ENCODE measurements at places on chromosomes 4 and X.

GRCh38 chrX:13293700-13294099 is 26.2 kb downstream of the ATXN3L start:
- no peak for DNase-seq

GRCh38 chr4:184385705-184386141 is 88.6 kb downstream of the IRF2 start:
- no peak for DNase-seq

DNA sequence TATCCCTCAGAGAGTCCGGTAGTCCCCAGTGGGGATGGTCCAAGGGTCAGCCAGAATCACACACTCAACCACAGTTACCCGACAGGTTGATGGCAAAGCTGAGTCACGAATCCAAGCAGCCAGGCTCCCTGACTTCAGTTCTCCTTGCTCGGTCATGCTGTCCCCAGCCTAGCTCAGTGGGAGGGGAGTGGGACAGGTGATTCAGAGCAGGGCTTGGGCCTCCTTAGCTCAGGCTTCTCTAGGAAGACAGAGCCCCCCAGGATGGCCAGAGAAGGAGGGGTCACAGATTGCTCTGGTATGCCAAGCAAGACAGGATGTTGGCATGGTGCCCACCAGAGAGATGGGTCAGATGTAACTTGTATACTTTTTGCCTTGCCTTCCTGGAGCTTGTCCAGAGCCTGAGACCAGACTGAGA is 66.5 kb downstream of the EFNB1 start:
- no peak for DNase-seq

DNA sequence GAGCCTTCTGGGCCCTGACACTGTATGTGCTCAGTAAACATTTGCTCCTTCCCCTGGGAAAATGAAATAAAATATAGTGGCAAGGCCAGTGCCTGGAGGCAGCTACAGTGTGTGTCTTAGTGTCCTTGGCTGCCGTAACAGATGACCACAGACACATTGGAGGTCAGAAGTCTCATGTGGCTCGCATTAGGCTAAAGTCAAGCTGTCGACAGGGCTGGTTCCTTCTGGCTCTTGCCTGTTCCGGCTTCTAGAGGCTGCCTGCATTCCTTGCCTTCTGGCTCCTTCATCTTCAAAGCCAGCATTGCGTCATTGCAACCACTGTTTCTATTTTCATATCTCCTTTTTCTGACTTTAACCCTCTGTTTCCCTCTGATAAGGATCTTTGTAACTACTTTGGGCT is 83.6 kb upstream of the STX18 start:
- DNase-seq, result no peak

DNA sequence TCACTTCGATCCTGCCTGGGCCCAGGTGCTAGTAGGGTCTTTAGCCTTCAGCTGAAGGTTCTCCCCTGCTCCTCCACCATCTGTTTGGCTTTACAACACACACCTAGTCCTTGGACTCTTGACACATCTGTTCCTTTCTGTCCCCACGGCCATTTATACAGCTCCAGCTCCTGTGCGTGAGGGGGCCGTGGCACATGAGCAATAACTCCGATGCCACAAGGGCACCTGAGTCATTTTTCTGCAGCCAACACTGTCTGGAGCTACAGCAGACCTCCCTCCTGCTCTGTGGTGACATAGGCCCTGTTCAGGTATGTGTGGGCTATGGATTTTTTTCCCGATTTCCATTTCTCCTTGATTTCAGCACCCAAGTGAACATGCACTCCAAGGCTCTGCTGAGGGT is 44.7 kb upstream of the BCOR start:
- no peak for DNase-seq

DNA sequence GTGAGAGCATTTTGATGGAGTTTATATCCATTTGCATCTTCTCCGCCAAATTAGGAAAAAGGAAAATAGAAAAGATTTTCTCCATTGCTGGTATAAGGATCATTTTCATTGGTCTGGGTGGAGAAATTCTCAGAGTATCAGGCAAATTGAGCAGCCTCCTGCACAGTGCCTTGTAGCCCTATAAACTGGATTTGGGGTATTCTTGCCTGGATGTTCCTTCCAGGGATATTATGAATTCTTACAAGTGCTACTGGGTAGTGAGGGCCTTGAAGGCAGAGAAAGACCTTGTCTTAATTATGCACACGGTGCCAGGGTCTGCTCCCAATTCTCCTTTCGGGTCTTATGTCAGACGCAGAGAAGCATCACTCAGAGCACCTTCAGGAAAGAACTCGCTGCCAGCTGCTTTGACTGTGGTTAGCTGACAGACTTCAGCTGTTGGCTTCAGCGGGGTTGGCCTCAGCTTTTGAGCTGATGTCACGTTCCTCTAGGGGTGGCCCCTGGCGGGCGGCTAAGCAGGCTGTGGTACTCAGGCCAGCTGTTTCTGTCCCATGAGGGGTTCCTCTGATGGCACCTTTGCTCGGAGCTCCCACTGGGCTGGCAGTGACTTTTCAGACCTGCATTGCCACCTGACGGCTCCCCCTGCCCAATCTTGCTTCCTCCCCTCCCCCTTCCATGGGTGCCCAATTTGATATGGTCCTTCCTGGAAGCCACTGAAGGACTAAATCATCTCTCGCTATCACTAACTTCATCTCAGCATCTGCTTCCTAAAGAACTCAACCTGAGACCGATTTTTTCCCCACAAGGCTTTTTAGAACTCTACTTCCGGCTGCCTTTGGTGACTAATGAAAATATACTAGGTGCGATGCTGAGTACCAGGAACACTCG is 519.5 kb downstream of the BCOR start:
- peak; percentile 7 for DNase-seq

DNA sequence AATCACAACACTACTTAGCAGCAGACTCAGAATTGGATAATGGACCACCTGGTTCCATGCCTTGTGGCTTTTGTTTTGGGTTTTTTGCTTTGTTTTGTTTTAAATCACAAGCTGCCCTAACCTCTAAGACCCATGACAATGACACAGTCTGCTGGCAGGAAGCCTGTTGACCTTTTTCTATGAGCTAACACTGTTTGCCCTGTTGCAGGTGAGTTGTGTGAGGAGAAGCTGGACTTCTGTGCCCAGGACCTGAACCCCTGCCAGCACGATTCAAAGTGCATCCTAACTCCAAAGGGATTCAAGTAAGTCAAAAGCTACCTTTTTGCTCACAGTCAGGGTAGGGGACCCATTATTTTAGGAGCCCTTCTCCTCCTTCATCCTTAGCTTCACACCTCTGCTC is 110.8 kb upstream of the PACRGL start:
- DNase-seq, result no peak

GRCh38 chr4:77172336-77172735 is 15.3 kb downstream of the CCNG2 start:
- no peak for DNase-seq

DNA sequence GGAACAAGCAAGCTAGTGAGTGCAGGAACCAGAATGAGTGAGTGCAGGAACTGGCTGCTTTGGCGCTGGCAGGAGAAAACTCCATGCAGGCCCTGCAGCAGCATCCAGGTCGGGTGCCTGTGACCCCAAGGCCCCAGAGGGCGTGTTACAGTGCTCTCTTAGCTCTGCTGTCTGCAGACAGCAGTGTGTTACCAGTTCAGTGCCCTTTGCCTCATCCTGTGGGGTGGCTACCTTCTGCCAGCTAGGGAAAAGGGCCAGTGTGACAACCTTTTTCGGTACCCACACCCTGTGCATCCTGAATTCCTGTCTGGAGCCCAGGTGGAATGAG is 202.3 kb upstream of the SMIM31 start:
- DNase-seq, result no peak

- DNase-seq, result no peak
Measured at GRCh38 chr4:23373261-23373660, 516.6 kb downstream of the PPARGC1A start.

DNA sequence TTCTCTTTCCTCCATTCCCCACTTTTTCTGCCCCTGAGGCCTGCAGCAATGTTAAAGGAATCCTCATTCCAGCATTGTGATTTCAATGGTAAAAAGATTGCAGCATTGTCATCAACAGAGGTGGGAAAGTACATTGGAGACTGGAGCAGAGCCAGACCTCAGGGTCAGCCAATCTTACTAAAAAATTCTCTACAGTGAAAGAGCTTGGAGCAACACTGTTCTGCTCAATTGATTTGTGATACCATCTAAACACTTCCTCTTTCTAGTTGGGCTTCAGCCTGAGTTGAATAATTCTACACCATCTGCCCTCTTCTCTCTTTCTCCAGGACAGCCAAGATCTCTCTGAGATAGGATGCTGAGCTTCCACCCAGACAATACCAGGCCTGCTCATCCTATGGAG is 176.5 kb downstream of the AR start:
- no peak for DNase-seq

GRCh38 chr4:38860788-38861424 is 4.3 kb upstream of the TLR6 start:
- DNase-seq, result peak; percentile 34

GRCh38 chr4:112898357-112899141 is 150.9 kb upstream of the ANK2 start:
- no peak for DNase-seq

- DNase-seq, result no peak
Measured at GRCh38 chrX:109577055-109577454, 40.4 kb downstream of the NXT2 start.

- no peak for DNase-seq
Measured at GRCh38 chr4:118154649-118155048, 120.4 kb downstream of the NDST3 start.

DNA sequence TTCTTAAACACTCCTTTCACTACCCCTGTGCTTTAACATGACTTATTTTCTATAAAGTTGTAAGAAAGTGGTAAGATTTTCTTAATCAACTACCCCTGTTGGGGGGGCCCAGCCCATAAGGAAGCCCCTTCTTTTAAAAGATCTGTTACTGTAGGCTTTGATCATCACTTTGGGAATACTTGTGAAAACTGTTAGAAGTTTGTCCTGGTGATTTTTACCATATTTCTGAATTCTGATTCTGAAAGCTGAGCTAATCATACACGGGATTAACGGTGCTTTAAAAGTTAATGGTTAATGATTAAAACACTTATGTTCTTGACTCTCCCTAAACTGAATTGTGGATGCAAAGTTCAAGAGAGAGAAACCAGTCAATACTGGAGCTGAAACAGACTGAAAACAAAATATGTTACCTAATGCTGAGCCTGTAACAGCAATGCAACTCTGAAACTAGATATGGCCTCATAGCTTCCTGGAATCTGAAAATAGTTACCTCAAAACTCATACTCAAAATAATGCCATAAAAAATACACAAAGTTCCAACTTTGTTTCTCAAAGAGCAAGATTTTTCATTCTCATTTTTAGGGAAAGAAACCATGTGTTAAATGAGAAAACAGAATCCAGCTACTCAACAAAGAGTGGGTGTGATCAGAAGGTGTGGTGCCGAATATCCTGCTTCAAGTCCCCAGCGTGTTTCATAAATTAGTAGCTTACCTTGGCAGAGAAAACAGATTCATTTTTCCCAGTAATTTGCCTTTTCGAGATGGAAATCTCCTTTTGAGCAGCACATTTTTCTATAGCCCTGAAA is 31.6 kb downstream of the ADH7 start:
- DNase-seq, result no peak

- no peak for DNase-seq
Measured at GRCh38 chrX:34632384-34632783, 24.7 kb downstream of the TMEM47 start.

GRCh38 chr4:138275963-138276621 is 33.9 kb upstream of the SLC7A11 start:
- no peak for DNase-seq

DNA sequence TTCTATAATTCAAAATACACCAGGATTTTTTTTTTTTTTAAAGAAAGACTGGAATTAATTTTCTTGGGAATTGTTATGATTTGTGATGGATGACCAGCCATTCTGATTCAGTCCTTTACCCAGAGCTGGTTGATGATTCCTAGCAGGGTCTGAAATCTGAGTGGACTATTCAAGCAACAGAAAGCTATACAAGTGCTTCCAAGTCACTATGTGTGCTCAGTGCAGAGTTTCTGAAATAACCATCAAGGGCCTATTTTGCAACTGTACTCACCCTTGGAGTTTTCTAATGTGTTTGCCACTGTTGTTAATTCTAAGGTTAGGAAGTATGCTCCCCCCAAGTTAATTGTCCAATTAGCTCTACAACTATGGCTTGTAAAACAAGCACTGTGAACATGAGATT is 137.7 kb upstream of the RAPGEF2 start:
- no peak for DNase-seq

- no peak for DNase-seq
Measured at GRCh38 chr4:42501624-42502401, 104.5 kb downstream of the SHISA3 start.

DNA sequence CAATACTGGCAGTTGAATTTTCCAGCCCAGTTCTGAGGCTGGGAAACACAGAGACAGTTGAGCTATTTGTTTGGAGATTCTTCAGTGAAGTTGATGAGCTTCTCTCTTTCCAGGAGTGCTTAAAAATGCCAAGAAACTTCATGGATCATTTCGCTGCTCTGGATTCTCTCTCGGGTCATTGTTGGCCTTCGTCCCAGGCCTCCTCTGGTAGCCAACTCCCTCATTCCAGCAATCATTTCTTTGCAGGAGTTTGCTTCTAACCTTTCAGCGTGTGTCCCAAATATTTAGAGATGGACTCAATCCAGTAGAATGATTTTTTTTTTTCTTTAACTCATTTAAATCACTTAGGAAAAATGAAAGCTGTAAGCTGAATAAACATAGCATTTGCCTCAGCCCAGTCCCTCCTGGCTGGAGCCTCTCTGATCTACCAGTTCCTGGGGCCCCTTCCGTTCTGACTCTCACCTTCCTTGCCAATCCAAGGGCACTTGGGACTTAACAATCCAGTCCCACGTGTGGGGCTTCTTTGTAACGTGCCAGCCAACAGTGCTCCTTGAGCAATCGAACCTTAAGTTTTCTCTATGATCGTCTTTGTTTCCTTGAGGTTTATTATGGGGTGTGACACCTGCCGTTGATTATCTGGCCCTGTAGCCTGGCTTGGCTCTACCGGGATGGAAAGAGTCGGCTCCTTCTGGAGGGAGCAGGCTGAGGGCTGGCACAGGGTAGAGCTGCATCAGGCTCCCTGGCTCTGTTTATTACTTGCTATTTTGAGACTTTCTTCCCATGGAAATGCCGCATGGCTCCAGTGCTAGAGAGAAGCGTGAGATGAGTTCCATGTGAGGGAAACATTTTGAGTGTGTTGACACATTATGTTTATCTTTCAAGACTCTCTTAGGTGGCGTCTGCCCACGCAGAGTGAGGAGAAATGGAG is 80.4 kb upstream of the GPC4 start:
- no peak for DNase-seq

DNA sequence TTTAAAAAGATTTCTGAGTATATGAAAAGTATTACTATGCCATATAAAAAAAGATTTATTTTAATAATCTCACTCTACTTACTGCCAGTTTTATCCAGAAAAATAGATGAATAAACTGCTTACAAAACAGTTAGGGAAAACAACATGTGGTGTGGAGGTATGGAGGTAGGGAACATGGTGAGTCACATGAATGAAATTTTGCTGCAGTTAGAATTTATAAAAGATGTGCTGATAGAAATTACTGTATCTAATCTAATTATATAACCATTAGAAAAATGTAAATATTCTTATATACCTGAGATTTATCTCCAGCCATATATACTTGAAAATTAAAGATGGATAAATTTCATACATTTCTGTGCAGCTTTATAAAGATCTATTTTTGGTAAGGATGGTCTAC is 184.0 kb upstream of the ANK2 start:
- DNase-seq, result no peak
